Calu3 (cell line): ENCODE measurements at places on chromosomes 12 and 14. TPM values are rescaled to one million over a fixed set of nuclear protein-coding genes. Genes with fewer than 3 reads are reported as not detected.

DNA sequence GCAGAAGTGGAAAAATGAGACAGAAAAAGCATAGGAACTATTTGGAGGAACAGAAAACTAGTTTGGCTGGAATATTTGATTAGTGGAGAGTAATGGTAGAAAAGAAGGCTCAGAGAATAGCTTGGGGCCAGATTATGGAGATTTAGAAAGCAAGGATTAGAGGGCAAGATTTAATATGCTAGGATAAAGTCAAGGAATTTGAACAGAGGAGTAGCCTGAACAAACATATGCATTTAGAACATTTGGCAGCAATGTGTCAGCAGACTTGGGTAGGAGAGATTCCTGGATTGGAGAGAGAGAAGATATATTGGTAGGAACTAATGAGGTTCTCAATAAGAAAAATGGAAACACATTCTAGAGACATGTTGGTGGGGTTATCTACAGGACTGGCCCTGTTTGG, 229.2 kb upstream of the PKP2 start:
- no peak for DNase-seq

DNA sequence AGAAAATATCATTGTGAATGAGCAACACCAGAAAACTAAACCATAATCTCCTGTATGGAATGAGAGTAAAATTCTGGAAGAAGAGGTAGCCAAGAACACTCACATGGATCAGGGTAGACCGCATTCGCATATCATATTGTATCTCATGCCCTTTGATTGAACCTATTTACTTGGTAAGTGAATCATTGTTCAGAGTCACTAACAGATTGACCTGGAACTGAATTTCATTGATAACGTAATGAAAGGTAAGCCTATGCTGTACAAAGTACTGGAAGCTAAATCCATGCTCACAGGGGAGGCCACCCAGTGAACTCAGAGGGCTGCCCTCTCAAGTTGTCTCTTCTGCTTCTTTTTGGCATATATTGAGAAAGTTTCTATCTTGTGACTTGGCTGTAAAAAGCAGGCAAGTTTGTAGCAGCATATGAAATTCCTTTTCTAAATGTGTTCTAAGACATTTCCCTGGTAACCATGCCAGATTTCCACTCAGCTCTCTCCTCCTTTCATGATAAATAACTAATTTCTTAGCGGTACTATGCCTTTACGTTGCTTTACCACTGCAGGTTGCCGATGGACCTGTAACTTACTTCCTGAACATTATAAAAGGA, 91.4 kb downstream of the PLCZ1 start:
- peak; percentile 6 for DNase-seq

DNA sequence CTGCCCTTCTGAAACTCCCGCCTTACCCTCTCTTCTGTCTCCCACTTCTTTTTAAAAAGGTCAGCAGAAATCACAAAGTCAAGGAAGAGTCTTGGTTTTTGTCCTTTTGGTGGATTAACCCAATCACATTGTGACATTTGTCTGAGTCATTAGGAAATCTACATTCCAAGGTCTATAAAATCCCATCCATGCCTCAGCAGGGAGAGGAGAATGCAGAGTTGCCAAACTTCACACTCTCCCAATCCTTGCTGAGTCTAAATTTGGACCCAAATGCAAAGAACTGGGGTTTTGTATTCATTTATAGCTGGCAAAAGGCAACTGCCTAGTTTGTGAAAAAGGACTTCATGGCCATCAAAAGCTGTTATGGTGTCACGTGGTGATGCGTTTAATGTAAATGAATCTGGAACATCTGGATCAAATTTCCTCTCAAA, 67.9 kb downstream of the TMEM30B start:
- DNase-seq: no peak

B3GNT4 gene
- 0.47 and 1.1 TPM in 2 replicates for total RNA-seq

CEP170B gene
- 60.2 and 67.6 TPM in 2 replicates for total RNA-seq

- no peak for DNase-seq
Observed at GRCh38 chr14:73173092-73173735, 36.9 kb downstream of the PSEN1 start.

DNA sequence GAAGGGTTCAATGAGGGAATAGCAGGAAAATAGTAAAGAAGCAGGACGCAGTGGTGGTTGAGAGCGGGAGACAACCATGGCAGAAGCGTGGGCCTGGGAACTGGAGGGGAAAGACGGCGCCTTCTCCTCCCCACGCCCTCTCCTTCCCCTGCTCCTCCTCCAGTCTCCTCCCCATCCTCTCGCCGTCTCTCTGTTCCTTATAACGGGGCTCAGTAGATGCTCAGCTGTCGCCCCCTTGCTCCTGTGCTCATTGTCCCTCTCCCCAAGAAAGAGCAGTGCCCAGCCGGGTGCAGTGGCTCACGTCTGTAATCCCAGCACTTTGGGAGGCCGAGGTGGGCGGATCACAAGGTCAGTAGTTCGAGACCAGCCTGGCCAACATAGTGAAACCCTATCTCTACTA, 142.0 kb downstream of the BCL11B start:
- DNase-seq: no peak

DNA sequence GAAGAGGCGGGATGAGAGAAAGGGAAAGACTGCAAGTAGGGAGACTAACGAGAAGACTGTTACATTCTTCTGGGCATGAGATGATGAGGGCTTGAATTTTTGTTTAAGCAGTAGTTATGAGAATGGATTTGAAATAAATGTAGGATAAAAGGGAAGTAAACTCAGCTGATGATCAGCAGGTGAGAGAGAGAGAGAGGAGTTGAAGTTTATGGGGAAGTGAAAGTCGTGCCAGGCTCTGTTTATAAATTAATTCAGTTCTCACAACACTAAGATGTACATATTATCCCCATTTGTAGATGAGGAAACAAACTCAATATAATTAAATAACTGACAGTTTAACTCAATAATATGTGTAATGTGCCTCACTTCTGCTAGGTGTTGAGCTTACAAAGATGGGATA, 170.0 kb upstream of the RMST start:
- DNase-seq: no peak

DNA sequence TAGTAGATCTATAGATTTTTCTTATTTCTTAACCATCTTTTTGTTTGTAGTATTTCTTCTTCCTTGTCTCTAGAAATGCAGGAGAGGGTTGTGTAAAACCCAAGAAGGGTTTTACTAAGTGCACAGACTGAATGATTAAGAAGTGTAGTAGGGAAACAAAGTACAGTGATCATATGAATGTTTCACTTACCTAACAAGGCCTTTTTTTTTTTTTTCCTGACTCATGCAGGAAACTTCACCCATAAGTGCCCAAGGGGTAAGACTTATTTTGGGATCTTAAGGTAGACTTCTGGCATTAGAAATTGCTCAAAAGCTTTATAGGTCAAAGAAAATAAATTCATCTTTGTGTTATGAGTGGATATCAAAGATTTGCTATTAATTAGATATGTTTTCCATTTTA, 10.2 kb downstream of the SCN8A start:
- no peak for DNase-seq

DNA sequence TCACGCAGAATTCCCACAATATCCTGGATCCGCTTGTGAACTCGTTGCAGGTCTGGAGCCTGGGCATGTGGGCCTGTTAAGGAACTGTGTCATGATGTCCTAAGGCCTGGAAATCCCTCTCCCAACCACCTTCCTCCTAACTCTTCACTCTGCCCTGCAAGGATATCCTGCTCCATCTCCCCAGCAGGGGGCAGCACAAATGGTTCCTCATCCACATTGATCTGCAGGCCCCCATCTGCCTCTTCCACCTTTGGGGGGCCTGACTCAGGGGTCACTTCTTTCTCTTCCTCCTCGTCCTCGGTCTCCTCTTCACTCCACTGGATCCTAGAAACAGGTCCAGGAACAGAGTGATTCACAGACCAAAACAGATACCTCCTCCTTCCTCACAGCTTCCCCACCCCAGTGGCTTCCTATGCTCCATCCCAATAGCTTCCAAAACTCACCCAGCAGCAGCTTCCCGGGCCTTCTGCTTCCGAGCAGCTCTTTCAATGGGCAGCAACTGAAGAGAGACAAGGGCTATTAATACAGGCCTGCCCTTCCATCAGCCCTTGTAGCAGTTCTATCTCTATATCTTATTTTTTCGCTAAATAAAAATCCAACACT, 4.5 kb downstream of the NOP2 start:
- DNase-seq: peak; percentile 70

PRH2 gene
- not detected in 2 replicates for total RNA-seq
